Kidney (tissue), 22 donors: ENCODE measurements at places on chromosomes 7 and 10. TPM values are rescaled to one million over a fixed set of nuclear protein-coding genes. Genes with fewer than 3 reads are reported as not detected.

DNA sequence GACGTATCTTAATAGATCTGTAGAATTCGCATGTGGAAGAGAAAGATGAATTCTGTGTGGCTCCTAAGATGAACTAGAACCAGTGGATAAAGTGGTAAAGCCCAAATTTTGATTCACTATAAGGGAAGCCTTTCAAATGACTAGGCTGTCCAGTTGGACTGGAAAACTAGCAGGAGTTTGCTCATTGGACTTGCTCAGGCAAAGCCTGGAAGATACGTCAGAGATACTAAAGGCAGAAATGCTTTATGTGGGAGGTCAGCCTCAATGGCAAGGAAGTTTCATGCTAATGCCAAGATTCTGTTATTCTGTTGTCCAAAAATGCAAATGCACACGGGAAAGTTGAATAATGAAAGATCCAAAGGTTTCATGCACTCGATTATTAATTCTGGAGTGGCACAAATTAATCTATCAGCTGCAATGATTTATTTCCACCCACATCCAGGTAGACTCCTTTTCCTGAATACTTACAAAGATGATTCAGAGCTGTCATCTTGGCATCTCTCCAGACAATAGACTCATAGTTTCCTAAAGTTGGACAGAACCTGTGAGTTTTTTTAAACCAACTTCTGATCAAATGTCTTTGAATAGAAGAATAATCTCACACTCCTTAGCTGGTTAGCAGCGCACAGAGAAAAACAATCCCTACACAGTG, 20.5 kb upstream of the PPP1R3C start:
- H3K4me1 ChIP-seq = no peaks in the 10 kb centered on the region
- no peaks in the 10 kb centered on the region for H3K36me3 ChIP-seq
- H3K4me3 ChIP-seq = no peak overlapping the region
- H3K27ac ChIP-seq = no peak overlapping the region
- no peaks in the 10 kb centered on the region for H3K27me3 ChIP-seq
- no peak for DNase-seq

- peaks cover 8% of the 10 kb centered on the region for H3K36me3 ChIP-seq
- DNase-seq = peak; percentile 67
- H3K27me3 ChIP-seq = no peaks in the 10 kb centered on the region
- no peaks in the 10 kb centered on the region for H3K4me1 ChIP-seq
- no peak overlapping the region for H3K4me3 ChIP-seq
- peak overlapping the region; percentile 73 for H3K27ac ChIP-seq
Observed at GRCh38 chr7:47520406-47520805, 61.5 kb downstream of the TNS3 start.

- H3K4me3 ChIP-seq = no peak overlapping the region
- H3K27ac ChIP-seq = no peak overlapping the region
- H3K27me3 ChIP-seq = no peaks in the 10 kb centered on the region
- H3K36me3 ChIP-seq = no peaks in the 10 kb centered on the region
Observed at GRCh38 chr7:137209151-137209817, 134.2 kb downstream of the PTN start.

DNA sequence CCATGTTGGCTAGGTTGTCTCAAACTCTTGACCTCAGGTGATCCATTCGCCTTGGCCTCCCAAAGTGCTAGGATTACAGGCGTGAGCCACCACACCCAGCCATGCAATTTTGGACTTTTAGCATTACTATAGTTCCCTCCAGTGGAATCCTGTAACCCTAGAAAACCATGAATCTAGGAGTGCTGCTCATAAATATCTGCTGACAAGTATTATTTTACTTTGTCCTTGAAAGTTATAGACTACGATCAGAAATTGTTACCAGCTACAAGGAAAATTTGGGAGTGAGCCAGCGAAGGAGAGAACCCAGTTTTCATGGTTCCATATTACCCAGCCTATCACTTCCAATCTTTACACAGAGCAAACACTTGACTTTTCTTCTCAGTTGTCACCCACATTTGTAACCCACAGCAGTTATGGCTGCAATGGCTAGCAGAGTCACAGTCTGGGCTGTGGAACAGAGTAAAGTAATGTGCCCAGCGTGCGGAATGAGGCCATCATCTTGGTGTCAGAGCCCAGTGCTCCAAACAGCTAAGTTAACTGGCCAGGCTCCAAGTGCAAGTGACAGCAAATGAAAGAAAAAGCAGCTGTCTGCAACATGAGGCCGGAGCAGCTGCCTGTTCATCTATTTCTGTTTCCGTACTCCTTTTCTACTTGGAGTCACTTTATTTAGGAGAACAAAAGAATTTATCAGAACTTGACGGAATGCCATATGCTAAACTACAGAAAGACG, 29.9 kb downstream of the ZC3HC1 start:
- peaks cover 27% of the 10 kb centered on the region for H3K36me3 ChIP-seq
- no peaks in the 10 kb centered on the region for H3K4me1 ChIP-seq
- DNase-seq = no peak
- H3K27ac ChIP-seq = no peak overlapping the region
- no peak overlapping the region for H3K4me3 ChIP-seq
- H3K27me3 ChIP-seq = no peaks in the 10 kb centered on the region

DNA sequence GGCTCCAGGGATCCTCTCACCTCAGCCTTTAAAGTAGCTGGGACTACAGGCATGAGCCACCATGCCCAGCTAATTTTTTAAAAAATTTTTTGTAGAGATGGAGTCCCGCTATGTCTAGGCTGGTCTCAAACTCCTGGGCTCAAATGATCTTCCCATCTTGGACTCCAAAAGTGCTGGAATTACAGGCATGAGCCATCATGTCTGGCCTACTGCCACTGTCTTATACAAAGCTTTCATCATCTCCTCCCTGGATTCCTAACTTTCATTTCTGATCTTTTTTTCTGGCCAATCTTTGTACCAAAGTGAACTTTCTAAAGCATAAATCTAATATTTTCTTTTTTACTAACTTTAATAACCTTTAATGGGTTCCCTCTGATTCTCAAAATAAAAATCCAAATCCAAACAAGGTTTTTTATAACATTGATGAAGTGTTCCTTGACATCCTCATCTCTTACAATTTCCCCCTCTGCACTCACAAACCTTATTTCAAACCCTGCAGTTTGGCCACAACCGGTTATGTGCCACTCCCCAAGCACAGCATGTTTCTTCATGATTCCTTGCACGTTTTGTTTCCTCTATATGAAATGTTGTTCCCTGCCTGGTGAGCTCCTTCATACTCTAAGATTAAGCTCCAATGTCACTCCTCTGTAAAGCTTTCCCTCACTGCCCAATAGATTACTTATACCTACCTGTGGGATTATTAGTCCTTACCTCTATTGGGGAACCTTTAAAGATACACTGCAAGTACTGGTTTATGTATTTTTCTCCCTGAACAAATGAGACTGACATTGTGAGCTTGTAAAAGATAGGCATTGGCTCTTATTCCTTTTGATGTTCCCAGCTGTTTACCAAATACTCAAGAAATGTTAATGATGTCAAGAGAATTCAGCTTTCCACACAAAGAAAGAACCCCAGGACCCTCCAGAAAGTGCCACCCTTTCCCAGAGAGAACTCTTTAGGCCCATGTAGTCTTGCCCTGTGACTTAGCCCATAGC, 101.7 kb downstream of the HOXA1 start:
- H3K36me3 ChIP-seq = no peaks in the 10 kb centered on the region
- DNase-seq = no peak
- H3K27ac ChIP-seq = no peak overlapping the region
- H3K4me3 ChIP-seq = no peak overlapping the region

GRCh38 chr10:104250371-104250770, 4.3 kb upstream of the GSTO1 start:
- H3K27ac ChIP-seq = no peak overlapping the region
- no peaks in the 10 kb centered on the region for H3K36me3 ChIP-seq
- H3K4me3 ChIP-seq = no peak overlapping the region
- no peaks in the 10 kb centered on the region for H3K4me1 ChIP-seq

SPDYE18 gene
- 1.8 TPM for total RNA-seq

POM121C gene
- total RNA-seq = 47.2 TPM

DKK1 gene
- total RNA-seq = 1.5 TPM

VSIR gene
- total RNA-seq = 66.6 TPM

VIM gene
- total RNA-seq = 1,044 TPM

ADRB1 gene
- 0.72 TPM for total RNA-seq

IRF5 gene
- 27.1 TPM for total RNA-seq
